ENCODE measurements at places on chromosomes 3 and 15.

GRCh38 chr3:62143843-62144450, 229.4 kb downstream of the FEZF2 start:
- no peak for DNase-seq

- DNase-seq: no peak
Measured at GRCh38 chr15:100879061-100879463, 569 bp upstream of the ALDH1A3 start.

- DNase-seq: peak; percentile 76
Measured at GRCh38 chr15:73983211-73983727, 8.8 kb downstream of the STOML1 start.

DNA sequence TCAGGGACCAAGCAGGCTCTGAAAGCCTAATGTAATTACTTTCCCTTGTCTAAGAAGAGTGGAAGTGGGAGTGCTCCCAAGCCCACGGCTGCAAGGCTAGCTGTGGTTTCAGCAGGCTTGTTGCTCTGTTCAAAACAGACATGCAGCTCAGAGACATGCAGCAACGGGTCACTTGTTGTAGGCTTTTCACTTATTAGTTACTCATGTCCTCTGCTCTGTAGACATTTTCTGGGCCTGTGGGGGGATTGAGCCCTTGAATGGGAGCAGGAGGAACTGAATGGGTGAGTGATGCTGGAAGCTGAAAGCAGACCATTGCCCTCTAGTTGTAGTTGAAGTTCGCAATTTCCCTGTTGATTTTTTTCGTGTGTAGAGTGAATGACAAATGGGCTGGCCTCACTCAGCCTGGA, 261.9 kb upstream of the NR2E3 start:
- DNase-seq: no peak

Data from AG08396 (cell line).